Panc1 (cell line): ENCODE measurements at places on chromosomes 11 and 22. TPM values are rescaled to one million over a fixed set of nuclear protein-coding genes. Genes with fewer than 3 reads are reported as not detected.

GRCh38 chr11:72179804-72180396 is 12.0 kb upstream of the FOLR1 start:
- DNase-seq = no peak

DNA sequence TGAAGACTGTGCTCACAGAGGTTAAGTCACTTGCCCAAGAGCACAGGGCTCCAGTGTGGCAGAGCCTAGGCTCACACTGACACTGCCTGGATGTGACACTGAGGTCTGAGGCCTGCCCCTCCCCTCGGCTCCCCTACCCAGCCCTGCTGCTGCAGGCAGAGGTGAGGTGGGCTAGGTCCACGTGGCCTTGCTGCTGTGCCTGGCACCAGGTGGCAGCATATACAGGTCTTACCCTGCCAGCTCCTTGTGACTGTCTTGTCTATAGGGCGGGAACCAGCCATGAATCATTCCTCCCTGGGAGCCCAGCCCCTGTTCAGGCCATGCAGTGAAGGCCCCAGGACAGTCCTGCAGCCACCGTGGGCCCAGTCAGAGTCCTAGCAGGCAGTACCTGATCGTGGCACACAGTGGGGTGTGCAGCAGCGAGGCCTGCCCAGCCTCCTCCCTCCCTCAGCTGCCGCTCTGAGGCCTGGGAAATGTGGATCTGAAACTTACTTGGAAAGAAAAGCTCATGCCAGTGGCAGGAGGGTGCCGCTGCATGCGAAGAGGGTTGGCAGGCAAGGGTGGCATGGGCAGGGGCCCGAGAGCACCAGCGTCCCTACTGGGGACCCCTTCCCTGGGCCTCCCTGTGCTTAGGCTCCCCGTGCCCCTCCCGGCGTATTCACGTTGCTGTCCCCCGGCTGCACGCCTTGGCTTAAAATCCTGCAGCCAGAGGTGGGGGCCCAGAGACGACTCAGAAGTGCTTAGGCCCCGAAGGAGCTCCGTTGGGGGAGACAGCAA is 1.2 kb upstream of the CERK start:
- DNase-seq = peak; percentile 47

DNA sequence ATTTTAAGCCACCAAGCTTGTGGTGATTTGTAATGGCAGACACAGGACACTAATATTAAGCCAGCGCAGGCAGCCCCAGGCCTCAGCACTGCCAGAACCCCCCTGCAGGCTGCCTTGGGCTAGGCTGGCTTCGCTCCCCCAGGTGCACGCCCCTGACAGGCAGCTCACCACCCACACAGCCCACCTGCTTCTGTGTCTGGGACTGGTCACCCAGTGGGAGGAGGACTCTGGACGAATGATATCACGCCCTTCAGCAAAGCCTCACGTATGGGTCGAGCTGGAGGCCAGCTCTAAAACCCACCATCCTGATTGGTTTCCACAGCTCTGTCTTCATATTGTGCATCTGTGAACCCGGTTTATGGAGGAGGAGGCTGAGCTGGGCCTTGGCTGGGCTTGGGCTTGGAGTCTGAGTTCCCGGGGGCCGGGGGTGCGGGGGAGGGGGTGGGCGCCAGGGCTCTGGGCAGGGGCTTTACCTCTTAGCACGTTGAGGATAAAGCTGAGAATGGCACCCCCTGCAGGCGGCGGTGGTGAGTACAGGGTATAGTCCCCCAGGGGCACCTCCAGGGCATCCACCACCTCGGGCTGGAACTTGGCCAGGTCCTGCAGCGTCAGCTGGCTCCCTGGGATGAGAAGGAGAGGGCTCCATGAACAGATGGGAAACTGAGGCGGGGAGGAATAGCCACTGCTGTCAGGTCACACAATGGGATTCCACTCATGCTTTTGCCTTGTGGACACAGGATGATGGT is 13.8 kb downstream of the GGT5 start:
- DNase-seq = no peak

- DNase-seq = no peak
These were observed at the start of gene SMARCB1 for GRCh38 chr22:23786752-23787599. TSS of gene SMARCB1 (plus strand) at chr22:23786966. CDS start at chr22:23787170, 204 bp downstream.

The WT1 gene
- 15.9 TPM for total RNA-seq

GRCh38 chr11:206526-207207 is 532 bp downstream of the BET1L start:
- DNase-seq = no peak

DNA sequence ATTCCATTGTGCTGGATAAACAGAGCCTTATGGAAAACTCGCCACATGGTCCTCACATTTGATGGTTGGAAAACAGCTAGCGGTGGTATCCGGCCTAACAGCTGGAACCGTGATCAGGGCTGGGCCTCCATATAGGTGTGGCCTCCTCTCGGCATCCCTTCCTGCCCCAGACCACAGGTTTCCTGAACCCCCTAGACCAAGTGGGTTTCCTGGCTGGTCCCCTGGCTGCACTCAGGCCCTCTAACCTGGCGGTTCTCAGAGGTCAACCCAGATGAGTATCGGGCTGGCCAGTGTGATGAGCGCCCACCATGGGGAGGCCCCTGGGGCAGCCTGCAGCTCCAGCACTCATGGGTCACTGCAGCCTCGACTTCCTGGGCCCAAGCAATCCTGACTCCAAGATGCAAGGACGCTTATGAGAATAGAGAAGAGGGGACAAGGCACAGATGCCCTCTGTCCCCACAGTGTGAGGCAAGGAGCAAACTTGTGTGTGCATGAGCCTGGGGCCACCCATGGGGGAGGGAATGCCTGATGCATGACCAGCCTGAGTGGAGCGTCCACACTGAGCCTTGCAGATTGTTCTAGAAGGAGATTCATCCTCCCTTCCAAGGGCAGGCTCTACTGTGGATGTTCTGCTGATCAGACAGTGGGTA is 53.4 kb upstream of the WNT7B start:
- no peak for DNase-seq

The PGA5 gene
- not detected for total RNA-seq

The DNAJB7 gene
- not detected for total RNA-seq

The IFITM10 gene
- 18.0 TPM for total RNA-seq

DNA sequence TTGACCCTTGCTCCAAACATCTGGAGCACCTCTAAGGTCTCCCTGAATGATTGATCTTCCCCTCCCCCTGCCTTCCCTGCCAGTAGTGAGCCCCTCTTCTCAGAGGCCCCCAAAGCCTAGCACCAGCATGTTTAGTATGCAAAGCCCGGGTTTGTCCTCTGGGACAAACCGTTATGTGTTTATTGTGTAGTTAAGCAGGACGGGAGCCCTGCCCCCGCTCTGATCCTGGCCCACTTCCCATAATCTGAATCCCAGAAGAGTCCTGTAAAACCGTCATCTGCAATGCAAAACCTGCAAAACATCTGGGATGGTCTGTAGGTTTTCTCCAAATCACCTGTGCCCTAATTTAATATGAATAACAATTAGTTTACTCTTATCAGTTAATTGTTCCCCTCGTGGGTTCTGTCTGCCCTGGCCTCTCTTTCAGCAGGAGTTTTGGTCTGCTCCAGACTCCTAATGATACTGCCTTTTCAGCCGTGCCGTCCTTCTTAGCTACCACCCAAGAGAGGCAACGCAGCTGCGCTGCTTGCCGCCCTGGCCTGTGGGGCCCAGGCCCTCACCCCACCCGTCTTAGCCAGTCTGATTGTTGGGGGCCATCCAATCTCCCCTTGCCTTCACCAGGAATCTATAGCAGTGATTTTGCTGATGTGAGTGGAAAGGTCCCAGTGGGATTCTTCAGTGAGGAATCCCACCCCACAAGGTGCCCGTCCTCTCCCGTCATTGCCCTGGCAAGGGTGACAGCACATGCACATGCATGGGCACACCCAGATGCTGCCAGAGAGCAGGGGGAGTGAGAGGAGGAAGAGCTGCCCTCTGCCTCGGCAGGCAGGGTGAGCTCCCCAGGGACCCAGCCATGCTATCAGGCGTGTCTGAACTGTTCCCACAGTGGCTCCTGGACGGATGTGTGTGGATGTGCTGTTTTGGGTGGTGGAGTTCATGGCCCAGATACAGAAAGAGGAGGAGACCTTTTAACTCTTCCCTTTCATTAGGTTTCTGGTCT is 3.0 kb upstream of the B3GAT1 start:
- DNase-seq = no peak

DNA sequence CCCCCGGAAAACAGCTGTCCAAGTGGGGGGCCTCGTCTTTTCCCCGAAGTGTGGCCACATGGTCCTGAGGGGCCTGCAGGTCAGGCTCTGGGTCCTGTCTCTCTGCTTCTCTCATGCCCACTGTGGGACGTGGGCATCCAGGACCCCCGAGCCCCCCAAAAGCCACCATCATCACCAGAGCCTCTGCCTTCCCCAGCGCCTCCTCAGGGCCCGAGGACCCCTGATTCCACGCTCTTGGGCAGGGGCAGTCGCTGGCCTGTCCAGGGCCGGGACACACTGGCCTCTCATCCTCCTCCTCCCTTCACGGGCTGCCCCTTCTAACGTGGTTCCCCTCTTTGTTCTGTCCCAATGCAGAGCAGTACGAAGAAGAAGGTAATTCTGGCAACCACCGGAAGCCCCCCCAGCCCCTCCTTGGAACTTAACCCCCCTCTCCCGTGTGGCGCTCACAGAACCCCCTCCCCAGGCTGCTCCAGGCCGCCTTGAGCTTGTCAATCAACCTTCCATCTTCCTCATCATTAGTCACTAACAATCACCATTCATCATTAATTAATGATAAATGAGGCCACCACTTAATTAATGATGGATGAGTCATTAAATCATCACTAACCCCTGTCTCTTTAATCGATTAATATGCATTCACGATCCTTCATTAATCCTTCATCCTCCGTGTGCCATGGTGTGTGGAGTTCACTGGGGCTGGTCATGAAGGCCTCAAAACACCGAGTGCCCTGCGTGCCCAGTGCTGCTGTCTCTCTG is 3.9 kb downstream of the TNNT3 start:
- no peak for DNase-seq

GRCh38 chr11:12329797-12330196 is 47.6 kb upstream of the PARVA start:
- DNase-seq = no peak
